Foreskin keratinocyte (primary cell): ENCODE measurements at places on chromosomes 6 and 20. TPM values are rescaled to one million over a fixed set of nuclear protein-coding genes. Genes with fewer than 3 reads are reported as not detected.

DNA sequence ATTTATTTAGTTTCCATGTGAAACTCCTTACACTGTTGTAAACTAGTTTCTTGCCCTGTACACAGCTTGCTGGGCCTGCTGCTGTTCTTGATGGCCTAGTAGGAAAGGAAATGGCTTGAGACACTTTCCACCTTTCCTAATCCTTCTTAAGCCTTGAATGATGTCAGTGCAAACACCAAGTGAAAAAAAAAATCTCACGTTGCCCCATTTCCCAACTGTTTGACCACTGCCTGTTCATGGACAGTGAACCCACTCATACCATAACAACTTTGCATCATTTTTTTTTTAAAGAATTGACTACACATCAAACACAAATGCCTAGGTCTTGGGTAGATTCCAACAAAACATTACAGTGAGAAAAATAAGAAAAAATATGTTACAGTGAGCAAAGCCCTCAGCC lies 653.6 kb upstream of the FLRT3 start:
- DNase-seq: no peak

GRCh38 chr6:160421854-160422253 lies 73.7 kb downstream of the SLC22A3 start:
- no peak for DNase-seq

GRCh38 chr6:132487762-132488161 lies 25.2 kb downstream of the STX7 start:
- DNase-seq: no peak

SNX5 gene
- 145 and 154 TPM in 2 replicates for total RNA-seq

- no peak for DNase-seq
Observed at GRCh38 chr6:46312654-46313053, 141.9 kb upstream of the ENPP5 start.

DNA sequence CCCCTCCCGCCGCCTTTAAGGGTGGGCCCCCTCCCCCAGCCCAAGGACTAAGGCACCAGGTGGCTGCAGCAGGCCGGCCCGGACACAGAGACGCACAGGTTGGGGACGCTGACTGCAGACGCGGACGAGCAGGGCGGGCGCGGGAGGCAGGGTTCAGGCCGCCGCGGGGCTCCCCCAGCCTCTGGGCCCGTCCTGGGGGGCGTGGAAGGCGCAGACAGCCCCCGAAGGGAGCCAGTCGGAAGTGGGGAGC lies 9.3 kb downstream of the DUSP15 start:
- DNase-seq: no peak

DNA sequence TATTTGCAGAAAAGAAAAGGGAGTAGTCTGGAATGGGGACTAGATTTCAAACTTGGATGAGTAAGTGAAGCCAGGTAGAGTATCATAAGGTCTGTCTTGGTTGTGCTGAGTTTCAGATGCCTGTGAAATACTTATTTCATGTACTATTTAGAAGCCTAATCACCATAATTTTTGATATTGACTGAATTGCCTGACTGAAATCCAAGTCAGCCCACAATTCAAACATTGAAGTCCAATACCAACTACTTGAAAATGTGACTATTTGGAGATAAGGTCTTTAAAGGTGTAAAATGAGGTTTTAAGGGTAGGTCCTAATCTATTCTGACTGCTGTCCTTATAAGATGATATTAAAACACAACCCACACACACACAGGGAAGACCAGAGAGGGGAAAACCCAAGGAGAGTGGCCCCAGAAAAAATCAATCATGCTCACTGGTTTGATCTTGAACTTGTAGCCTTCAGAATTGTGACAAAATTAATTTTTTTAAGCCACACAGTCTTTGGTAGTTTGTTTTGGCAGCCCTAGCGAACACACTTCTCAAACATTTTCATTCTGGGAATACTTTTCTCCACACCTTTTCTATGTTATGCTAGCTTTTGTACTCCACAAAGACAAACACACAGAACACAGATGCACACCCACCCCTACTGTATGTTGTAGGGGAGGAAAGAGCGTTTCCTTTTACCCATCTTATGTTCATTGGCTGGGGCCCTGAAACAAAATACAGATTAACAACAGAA lies 126.3 kb downstream of the HFE start:
- DNase-seq: no peak

STXBP5 gene
- total RNA-seq: 20.3 and 22.8 TPM in 2 replicates

RBPJL gene
- total RNA-seq: not detected in 2 replicates

XKR7 gene
- total RNA-seq: not detected in 2 replicates

DNA sequence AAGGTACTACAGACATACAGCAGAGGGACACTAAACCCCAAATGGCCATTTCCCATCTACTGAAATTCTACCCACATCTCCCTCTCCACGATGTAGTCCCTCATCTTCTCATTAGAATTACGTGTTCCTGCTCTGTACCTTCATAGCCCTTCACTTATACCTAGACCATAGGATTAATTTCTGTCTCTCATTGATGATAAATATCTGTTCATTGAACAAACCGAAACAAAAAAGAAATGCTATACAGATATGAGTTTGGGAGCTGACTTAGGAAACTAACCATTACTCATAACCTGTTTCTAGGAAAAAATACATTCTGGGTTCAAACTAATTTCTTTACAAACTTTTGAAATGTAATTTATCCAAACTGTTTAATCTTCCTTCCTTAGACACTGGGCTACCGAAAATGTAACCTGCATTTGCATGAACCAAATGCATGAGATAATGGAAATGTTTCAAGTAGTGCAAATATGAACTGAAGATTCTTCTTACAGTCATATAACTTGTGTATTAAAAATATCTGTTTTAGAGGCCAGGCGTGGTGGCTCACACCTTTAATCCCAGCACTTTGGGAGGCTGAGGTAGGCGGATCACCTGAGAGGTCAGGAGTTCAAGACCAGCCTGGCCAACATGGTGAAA lies 85.3 kb downstream of the GJA10 start:
- DNase-seq: no peak

SIRPA gene
- 26.8 and 35.1 TPM in 2 replicates for total RNA-seq

STX11 gene
- total RNA-seq: 0.25 and 0.31 TPM in 2 replicates
